ENCODE measurements at places on chromosomes 7 and 10. TPM values are rescaled to one million over a fixed set of nuclear protein-coding genes. Genes with fewer than 3 reads are reported as not detected.

DNA sequence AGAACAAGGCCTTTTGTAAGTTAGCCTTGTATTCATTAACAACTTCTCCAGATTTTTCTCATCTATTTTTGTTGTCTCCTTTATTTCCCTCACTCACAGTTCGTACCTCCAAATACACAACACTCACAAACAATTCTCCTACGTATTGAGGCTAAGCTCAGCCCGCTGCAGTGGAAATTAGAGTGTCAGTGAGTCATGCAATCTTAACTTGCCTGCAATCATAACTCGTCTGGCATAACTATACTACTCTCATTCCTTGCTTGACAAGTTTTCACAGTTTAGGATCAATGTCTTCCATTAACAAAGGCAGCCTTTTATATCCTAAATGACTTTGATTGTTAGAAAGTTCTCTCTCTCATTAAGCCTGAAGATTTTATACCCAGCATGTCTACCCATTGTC lies 23.8 kb downstream of the TMEM196 start:
- no peaks in the 10 kb centered on the region for H3K4me1 ChIP-seq
- DNase-seq, result no peak
- peaks cover 8% of the 10 kb centered on the region for H3K27me3 ChIP-seq
- H3K36me3 ChIP-seq, result no peaks in the 10 kb centered on the region
- no peak overlapping the region for H3K4me3 ChIP-seq
- no peak overlapping the region for H3K27ac ChIP-seq

DNA sequence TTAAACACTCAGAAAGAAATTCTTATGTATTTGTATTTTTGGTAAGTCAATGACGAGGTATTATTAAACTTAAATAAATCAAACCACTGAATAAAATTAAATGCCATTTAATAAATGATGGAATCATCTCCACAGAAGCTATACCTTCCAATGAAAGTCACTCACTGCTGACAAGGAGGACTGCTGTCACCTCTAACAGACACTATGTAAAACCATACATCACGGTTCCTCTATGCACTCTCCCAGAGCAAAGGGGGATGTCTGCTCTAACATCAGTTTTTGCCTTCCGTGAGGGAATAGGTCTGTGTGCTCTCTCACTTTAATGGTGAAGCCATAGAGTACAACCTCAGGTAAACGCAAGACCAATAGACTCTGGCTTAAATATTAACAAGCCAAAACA lies 99.7 kb upstream of the DDC start:
- DNase-seq, result no peak
- no peak overlapping the region for H3K4me3 ChIP-seq
- H3K4me1 ChIP-seq, result peaks cover 99% of the 10 kb centered on the region
- no peaks in the 10 kb centered on the region for H3K27me3 ChIP-seq

DNA sequence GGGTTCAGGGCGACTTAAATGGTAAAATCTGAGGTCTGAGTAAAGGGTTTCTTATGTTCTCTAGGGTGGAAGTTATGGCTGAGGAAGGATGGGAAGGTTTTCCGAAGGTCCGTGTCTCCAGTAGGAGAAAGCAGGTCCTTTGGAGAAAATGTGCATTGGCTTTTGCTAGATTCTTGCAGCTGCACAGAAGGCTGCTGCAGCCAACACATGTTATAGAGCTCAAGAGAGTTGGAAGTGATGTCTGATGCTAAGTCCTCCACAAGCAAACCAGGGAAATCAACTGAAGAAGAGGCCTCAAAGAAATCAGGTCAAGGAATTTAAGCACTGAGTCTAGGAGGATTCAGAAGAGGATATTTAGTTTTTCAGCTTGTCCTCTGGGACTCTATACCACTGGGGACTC lies 404.6 kb downstream of the LRMDA start:
- H3K36me3 ChIP-seq, result no peaks in the 10 kb centered on the region
- no peak for DNase-seq
- H3K4me3 ChIP-seq, result no peak overlapping the region
- H3K27me3 ChIP-seq, result no peaks in the 10 kb centered on the region
- no peak overlapping the region for H3K27ac ChIP-seq

DNA sequence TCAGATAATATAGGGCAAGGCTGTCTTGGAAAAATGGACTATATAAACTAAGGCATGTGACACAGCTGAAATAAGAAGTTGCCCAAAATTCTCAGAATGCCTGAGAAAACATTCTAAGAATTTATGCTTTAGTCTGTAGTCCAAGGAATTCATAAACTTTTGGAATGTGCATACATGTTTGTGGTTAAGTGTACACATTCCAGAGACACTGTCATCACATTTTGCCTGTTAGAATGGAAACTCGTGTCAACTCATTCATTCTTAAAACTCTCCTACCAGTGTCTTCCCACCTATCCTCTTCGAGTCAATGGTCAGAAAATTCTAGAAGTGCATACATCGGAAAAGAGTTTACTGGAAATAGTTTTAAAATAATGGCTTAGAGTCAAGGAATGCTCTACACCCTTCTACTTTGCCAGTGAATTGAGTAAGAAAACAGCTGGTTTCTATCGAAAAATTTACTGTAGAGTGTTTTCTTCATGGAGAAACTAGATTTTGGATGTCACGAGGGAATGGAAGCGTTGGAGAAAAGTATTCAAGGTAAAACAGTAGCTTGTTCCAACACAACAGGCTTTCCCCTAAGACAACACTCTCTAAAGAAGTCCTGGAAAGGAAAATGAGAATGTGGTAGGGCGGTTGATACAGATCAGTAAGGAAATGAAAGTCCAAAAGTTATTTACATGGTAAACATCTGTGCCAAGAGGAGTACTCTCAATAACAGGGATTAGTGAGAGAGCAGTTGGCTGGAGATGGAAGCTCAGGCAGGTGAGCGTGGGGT lies 1177.6 kb upstream of the C7orf33 start:
- H3K36me3 ChIP-seq, result no peaks in the 10 kb centered on the region
- H3K4me3 ChIP-seq, result no peak overlapping the region

DNA sequence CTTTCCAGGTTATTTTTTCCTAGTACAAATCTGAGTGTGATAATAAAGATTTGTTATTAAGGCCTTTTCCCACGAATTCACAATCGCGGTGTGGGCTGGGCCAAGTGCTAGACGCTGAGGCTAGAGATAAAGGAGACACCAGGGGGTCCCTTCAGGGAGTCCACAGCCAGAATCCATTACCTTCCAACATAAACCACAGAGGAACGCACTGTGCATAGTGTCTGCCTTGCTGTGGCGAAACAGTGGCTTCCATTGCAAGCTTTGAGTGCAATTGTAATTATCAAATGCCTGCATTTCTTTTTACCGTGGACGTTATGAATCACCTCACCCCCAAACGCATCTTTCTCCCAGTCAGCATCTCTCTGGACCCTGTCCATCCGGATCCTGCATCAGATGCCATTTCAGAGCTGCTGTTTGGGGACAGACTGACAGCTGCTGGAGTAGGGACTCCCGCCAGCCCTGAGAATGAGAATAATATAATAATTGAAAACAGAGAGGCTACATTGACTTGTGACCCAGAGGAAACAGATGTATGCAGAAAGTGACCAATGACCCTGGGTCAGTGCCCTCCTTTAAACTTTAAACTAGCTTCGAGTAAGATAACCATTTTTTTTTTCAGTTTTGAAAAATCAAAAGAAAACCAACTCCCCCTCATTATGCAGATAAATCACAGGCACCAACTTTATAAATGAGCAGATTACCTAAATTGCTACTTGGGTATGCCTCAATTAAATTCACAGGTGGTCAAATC lies 456.2 kb upstream of the NRP1 start:
- no peak for DNase-seq
- no peak overlapping the region for H3K4me3 ChIP-seq
- H3K27ac ChIP-seq, result no peak overlapping the region
- H3K36me3 ChIP-seq, result no peaks in the 10 kb centered on the region
- H3K4me1 ChIP-seq, result no peaks in the 10 kb centered on the region
- H3K27me3 ChIP-seq, result no peaks in the 10 kb centered on the region

GRCh38 chr7:70580161-70580560 lies 551.8 kb upstream of the GALNT17 start:
- no peaks in the 10 kb centered on the region for H3K27me3 ChIP-seq
- no peak overlapping the region for H3K4me3 ChIP-seq
- no peak overlapping the region for H3K27ac ChIP-seq
- no peaks in the 10 kb centered on the region for H3K4me1 ChIP-seq
- no peak for DNase-seq

DNA sequence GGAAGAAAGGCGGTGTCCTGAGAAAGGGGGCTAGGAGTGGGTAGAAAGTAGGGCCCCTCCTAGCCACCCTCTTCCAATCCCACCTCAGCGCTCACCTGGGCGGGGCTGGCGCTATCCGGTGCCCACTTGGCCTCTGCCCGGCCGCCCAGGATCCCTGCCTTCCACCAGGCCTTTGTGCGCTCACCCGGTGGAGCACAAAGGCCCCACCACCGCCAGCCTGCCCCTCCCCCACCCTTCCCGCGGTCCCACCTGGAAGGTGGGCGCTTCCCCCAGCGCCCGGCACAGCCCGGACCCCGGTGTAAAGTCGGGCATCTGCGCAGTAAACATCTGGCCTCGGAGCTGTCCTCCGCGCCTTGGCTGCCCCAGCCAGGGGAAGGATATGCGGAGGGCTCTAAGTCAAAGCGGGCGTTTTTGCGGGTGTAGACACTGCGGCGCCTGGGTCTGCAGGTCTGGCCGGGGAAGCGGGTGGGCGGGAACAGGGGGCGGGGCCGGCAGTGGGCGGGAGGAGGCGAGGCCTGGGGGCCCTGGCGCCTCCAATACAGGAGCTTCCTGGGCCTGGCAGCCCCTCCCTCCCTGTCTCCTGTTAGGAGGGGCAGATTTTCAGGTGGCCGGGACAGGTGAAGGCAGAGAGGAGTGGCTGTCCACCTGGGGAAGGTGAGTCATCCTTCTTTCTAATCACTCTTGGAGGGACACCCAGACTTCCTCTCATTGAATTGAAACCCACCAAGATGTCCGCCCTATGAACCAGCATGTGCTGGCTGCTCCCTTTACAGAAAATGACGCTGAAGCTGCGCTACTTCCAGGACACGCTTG lies 49.3 kb downstream of the PNLIPRP2 start:
- H3K4me3 ChIP-seq, result peak overlapping the region; percentile 42
- DNase-seq, result no peak
- H3K36me3 ChIP-seq, result peaks cover 20% of the 10 kb centered on the region
- peaks cover 4% of the 10 kb centered on the region for H3K4me1 ChIP-seq
- H3K27me3 ChIP-seq, result peaks cover 37% of the 10 kb centered on the region
- H3K27ac ChIP-seq, result no peak overlapping the region

DNA sequence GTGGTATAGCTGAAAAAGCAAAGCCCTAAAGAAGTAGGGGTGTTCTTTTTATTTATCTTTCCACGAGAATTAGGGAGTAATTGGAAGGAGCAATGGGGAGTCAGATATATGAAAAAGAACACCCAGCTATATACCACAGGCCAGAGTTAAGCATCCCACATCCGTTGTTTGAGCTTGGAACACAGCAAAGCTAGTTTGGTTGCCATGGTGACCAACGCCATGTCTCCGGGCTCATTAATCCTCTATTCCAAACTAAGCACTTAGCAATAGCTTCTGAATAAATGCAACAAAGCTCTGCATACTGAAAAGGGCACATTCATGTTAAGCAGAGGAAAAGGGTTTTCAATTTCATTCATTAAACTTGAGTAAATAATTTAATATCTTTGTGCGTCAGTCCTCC lies 23.5 kb downstream of the ASB4 start:
- peaks cover 3% of the 10 kb centered on the region for H3K4me1 ChIP-seq
- no peak overlapping the region for H3K27ac ChIP-seq
- no peak for DNase-seq
- H3K27me3 ChIP-seq, result no peaks in the 10 kb centered on the region
- H3K36me3 ChIP-seq, result no peaks in the 10 kb centered on the region

DNA sequence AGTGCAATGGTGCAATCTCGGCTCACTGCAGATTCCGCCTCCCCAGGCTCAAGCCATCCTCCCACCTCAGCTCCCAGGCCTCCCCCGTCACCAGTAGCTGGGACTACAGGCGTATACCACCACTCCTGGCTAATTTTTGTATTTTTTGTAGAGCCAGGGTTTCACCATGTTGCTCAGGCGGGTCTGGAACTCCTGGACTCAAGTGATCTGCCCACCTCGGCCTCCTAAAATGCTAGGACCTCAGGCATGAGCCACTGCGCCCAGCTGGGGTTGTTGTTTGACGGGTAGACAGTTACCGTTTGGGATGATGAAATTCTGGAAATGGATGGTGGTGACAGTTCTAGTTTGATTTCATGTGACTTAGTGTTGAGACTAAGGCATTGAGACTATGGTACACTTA lies 15.3 kb downstream of the CALML3 start:
- H3K36me3 ChIP-seq, result no peaks in the 10 kb centered on the region
- DNase-seq, result no peak
- no peak overlapping the region for H3K4me3 ChIP-seq
- no peaks in the 10 kb centered on the region for H3K4me1 ChIP-seq
- no peaks in the 10 kb centered on the region for H3K27me3 ChIP-seq
- no peak overlapping the region for H3K27ac ChIP-seq

- peak overlapping the region; percentile 96 for H3K27ac ChIP-seq
- no peaks in the 10 kb centered on the region for H3K27me3 ChIP-seq
- peak overlapping the region; percentile 85 for H3K4me3 ChIP-seq
- DNase-seq, result no peak
- peaks cover 6% of the 10 kb centered on the region for H3K36me3 ChIP-seq
Measured at GRCh38 chr10:44961230-44961571, 1.6 kb downstream of the RASSF4 start.

GRCh38 chr10:77970869-77971803 lies 44.6 kb upstream of the DLG5 start:
- DNase-seq, result peak; percentile 52
- H3K36me3 ChIP-seq, result peaks cover 6% of the 10 kb centered on the region
- H3K4me3 ChIP-seq, result peak overlapping the region; percentile 10
- H3K27me3 ChIP-seq, result no peaks in the 10 kb centered on the region
- peak overlapping the region; percentile 73 for H3K27ac ChIP-seq

DNA sequence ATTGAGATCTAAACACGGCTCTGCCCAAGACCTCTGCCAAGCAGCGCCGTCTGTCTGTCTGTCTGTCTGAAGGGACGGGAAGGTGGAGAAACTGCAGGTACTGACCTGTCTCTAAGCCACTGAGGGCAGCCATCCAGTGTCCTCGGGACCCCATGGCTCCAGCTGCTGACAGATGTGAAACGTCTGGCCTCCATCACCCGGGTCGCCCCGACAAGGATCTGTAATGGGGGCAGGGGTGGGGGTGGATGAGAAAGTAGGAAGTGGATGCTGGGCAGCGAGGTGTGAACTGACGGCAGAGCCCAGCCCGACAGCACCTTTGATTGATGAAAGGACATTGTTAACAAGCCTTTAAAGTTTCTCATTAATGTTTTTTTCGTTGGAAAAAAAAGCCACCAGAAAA lies 193.1 kb downstream of the EBF3 start:
- no peak for DNase-seq
- H3K27ac ChIP-seq, result no peak overlapping the region
- H3K27me3 ChIP-seq, result no peaks in the 10 kb centered on the region
- H3K4me3 ChIP-seq, result no peak overlapping the region
- no peaks in the 10 kb centered on the region for H3K4me1 ChIP-seq

EVX1 gene
- total RNA-seq, result not detected

LBX1 gene
- not detected for total RNA-seq

ACTL6B gene
- not detected for total RNA-seq

CDHR3 gene
- total RNA-seq, result 11.4 TPM

AQP1 gene
- total RNA-seq, result 253 TPM

HTR5A gene
- total RNA-seq, result not detected

LIPN gene
- not detected for total RNA-seq

All from left ventricle myocardium inferior (tissue), 1 donor.